ENCODE measurements at places on chromosomes 11 and 22. TPM values are rescaled to one million over a fixed set of nuclear protein-coding genes. Genes with fewer than 3 reads are reported as not detected.
A peak's percentile ranks its signal among the peaks of the same experiment; 100 is the strongest.

Gene CSNK2A3
- total RNA-seq, result 2.4 TPM

DNA sequence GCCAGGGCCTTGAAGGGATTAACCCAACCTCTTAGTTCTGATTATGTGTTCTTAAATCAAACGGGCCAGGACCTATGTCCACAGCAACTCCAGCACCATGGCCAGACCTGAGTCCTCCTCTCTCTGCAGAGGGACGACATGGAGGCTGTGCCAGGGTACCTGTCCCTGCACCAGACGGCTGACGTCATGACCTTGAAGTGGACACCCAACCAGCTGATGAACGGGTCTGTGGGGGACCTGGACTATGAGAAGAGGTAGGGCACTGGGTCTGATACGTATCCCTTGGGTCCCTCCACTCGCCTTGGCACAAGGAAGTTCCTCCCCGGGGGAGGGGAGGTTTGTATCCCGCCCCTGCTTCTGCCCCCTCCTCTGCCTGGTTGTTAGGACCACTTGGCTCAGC, 53.6 kb downstream of the SGSM1 start:
- no peak for DNase-seq

GRCh38 chr11:40293655-40294348, 1165.7 kb downstream of the LRRC4C start:
- peak; percentile 82 for DNase-seq

- DNase-seq, result no peak
Observed at GRCh38 chr11:57399972-57400578, 9.6 kb upstream of the PRG2 start.

GRCh38 chr11:96554236-96554820, 164.5 kb downstream of the JRKL start:
- DNase-seq, result no peak

- no peak for DNase-seq
Observed at GRCh38 chr11:24820541-24820940, 323.7 kb downstream of the LUZP2 start.

DNA sequence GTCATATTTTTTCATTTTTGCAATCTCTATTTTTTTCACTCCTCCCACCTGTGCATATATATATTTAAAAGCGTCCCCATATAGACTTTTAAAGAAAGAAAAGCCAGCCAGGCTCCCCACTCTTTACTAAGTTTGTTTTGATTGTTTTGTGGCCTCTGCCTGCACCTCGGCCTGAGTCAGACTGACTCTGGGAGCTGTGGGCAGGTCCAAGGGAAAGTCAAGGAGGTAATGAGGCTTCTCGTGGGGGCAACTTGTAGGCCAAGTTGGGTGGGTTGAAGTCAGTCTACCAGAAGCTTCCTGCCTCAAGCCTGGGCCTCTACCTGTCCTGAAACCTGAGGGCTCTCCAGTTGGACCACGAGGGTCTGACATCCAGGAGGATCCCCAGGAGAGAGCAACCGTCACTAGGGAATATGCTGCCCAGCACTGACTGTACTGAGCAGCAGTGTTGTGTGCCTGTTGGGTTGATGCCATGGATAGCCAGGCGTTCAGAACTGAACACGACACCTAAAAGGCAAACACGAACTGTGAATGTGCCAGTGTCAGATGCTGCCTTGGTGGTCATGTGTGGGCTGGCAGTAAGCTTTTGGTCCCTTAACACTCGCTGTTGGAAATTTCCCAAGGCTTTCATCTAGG, 58.8 kb downstream of the BMAL1 start:
- no peak for DNase-seq

Data from kidney epithelial cell (primary cell).